PC-3 (cell line): ENCODE measurements at places on chromosomes 3 and 15.

DNA sequence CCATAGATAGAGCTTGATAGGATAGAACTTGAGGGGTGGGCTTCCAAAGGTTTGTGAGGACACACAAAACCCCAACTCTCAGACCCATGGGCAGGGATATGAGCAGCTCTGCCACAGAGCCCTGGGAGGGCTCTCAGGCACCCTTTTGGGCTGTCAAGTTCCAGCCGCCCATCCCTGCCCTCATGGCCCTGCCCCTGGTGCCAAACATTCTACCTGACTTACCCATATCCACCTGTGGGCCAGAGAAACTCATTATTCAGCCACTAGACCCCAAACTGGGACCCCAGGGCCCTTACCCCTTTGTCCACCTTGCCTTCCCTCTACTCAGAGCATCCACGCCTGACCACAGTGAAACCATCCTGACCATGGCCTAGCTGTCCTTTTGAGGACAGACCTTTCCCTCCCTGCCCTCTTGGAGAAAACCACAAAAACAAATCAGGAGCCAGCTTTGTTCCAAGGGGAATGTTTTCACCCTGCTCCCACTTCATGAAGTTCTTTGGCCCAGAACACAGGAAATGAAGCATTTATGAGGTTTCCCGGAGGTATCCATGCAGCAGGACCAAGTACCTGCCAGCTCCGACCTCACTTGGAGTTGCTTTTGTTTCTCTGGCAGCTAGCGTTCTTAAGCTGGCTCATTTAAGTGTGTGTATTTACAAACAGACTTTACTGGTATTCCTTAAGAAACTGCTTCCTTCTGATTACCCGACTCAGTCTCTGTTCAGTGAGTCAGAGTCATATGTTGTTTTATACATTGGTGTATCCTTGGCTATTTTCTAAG, 34.2 kb upstream of the GALNT15 start:
- peak overlapping the region; percentile 58 for H3K27ac ChIP-seq
- H3K36me3 ChIP-seq: no peaks in the 10 kb centered on the region
- no peaks in the 10 kb centered on the region for H3K27me3 ChIP-seq
- H3K4me1 ChIP-seq: peaks cover 15% of the 10 kb centered on the region
- H3K4me3 ChIP-seq: no peak overlapping the region

DNA sequence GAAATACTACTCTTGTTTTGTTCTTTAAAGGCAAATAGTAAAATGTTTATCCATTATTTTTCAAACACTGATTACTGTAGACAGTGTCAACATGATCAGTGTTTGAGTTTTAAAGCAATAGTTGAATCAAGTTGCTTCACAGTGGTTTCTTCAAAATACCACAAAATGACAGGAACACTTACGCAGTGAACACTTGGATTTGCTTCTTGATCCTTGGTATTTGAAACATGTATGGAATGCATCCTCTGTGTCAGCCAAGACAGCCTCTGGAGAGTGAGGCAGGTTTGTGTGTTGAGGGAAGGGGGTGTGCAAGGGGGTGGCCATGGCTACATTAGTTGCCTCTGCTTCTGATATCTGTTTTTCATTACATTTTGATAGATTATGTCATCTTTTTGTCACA, 413.0 kb downstream of the RBMS3 start:
- H3K36me3 ChIP-seq: no peaks in the 10 kb centered on the region
- peaks cover 38% of the 10 kb centered on the region for H3K4me1 ChIP-seq
- peak overlapping the region; percentile 13; the same call in 1 of the 2 replicates for H3K4me3 ChIP-seq
- peak overlapping the region; percentile 53 for H3K27ac ChIP-seq
- DNase-seq: peak; percentile 91

DNA sequence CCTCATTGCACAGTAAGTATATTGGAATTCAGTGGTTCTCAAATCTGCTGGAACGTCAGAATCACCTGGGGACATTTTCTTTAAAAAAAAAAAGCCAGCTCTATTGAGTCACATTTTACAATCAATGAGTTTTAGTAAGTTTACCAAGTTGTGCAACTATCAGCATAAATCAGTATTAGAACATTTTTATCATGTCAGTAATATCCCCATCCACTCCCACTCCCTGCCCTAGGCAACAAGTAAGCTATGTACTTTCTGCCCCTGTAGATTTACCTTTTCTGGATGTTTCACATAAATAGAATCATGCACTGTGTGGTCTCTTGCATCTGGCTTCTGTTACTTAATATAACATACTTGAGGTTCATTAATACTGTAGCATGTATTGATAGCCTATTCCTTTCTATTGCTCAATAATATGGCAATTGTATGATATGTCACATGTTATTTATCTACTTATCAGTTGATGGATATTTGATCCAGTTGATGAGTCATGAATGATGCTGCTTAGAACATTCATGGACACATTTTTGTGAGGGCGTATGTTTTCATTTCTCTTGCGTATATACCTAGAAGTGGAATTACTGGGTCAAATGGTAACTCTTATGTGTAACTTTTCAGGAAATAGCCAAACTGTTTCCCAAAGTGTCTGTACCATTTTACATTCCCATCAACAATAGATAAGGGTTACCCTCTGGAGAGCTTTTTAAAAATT, 180.5 kb downstream of the THSD4 start:
- H3K27me3 ChIP-seq: no peaks in the 10 kb centered on the region
- no peak overlapping the region for H3K4me3 ChIP-seq
- no peak for DNase-seq

DNA sequence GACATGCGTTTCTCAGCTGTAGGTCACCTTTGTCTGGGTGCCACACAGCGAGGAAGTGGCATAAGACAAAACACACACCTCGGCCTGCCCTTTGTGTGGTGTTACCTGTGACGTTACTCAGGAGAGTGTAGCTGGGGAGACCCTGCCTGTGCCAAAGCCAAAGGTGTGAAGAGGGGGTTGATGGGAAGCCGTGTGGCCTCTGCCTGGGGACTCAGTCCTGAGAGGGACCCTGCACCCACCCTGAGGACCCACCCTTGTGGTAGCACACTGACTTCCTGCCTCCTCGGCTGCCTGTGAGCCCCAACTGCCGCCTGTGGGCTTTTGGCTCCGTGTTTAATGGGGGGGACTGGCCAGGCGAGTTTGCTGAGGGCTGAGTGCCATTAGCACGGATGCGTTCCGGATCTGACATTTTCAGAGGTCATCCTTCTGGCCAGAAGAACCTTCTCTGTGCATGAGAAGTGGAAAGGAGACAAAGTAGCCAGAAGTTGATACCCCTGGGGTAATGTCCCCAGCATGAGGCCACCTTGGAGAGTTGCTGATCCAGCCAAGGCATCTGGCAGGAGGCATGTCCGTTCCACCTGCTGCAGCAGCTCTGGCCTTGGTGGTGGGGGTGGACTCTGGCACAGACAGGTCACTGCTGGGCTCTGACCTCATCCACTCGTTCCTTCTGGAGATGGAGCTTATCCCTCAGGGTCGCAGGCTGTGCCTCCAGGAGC, 51.8 kb upstream of the FURIN start:
- no peak overlapping the region for H3K4me3 ChIP-seq
- no peak for DNase-seq
- H3K27me3 ChIP-seq: no peaks in the 10 kb centered on the region
- H3K4me1 ChIP-seq: no peaks in the 10 kb centered on the region
- no peaks in the 10 kb centered on the region for H3K36me3 ChIP-seq

GRCh38 chr3:55480911-55481743, 6.0 kb downstream of the WNT5A start:
- no peaks in the 10 kb centered on the region for H3K36me3 ChIP-seq
- peaks cover 10% of the 10 kb centered on the region; the same call in 1 of the 2 replicates for H3K4me1 ChIP-seq
- H3K27ac ChIP-seq: no peak overlapping the region
- H3K27me3 ChIP-seq: no peaks in the 10 kb centered on the region
- H3K4me3 ChIP-seq: peak overlapping the region; percentile 76
